ENCODE measurements at places on chromosomes 12 and 14.

- no peak for DNase-seq
Measured at GRCh38 chr12:47835006-47835830, 15.5 kb upstream of the HDAC7 start.

DNA sequence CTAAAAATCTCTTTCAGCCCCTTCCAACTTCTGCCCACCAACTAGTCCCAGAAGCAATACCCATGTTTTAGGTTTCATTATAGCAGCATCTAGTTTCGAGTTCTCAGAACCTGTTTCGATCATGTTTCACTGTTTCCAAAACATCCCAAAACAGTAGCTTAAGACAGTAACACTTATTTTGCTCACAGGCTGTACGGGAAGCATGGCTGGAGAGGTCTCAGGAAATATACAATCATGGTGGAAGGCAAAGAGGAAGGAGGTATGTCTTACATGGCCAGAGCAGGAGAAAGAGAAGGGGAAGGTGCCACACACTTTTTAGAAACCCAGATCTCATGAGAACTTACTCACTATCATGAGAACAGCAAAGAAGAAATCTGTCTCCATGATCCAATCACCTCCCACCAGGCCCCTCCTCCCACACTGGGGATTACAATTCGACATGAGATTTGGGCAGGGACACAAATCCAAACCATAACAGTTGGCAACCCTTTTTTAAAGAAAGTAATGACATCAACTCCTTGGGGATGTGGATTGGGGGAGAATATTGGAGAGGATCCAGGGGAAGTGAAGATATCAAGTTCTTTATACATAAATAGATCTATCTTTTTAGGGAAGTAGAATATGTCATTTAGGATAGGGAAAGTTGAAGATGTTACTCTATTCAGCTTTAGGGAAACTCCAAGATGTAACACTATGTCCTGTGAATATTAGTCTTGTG is 269.9 kb upstream of the PLEKHG7 start:
- DNase-seq, result no peak

- DNase-seq, result no peak
Measured at GRCh38 chr12:66361703-66362102, 59.4 kb downstream of the HELB start.

GRCh38 chr14:33184587-33184986 is 245.9 kb downstream of the NPAS3 start:
- no peak for DNase-seq

- DNase-seq, result no peak
Measured at GRCh38 chr12:114562654-114563053, 121.3 kb downstream of the TBX3 start.

- no peak for DNase-seq
Measured at GRCh38 chr12:113002155-113002554, 23.8 kb downstream of the OAS2 start.

DNA sequence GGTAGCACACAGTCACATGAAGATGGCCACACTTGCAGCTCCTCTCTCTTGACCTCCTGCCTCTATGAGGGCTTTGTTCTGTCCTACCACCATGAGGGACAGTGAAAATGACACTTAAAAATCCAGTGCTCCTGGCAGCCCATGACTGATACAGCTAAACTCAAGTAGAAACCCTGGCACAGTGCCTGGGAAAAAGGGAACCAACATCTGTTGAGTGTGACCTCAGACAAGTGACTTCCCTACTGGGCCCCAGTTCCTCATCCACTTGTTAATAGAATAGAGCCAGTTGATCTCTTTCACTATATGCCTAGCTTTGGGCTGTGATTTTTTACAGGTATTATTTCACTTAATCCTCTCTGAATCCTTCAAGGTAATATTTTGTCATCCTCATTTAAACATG is 4.8 kb downstream of the GUCY2C start:
- DNase-seq, result no peak

All from NCI-H1436 treated with DMSO at 0.1 percent for 48 hours (cell line).